ENCODE measurements at places on chromosomes 6 and 20.

DNA sequence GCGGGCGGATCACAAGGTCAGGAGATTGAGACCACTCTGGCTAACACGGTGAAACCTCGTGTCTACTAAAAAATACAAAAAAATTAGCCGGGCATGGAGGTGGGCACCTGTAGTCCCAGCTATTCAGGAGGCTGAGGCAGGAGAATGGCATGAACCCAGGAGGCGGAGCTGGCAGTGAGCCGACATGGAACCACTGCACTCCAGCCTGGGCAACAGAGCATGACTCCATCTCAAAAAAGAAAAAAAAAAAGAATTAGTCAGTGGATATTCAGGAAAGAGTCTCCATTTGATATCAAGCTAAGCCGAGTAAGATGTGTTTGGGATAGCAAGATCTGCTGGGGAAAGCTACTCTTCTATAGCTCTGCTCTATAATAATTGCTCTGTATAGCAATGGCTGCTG is 41.0 kb downstream of the MOCS1 start:
- DNase-seq, result no peak

DNA sequence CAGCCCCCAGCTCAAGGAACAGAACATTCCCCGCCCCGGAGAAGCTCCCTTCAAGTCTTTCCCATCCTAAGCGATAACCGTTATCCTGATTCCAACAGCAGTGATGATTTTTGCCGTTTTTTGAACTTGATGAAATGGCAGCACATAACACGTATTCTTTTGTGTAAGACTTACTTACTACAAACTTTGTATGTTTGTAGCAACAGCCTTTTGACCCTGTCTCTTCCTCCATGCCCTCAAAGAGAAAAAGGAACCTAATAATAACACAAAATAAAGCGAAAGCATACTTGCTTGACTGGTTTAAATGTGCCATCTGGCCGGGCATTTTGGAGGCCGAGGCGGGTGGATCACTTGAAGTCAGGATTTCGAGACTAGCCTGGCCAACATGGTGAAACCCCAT is 26.4 kb upstream of the SLC9A8 start:
- no peak for DNase-seq

GRCh38 chr6:28922821-28923317 is 916 bp downstream of the TRIM27 start:
- peak; percentile 39 for DNase-seq

- DNase-seq, result no peak
Measured at GRCh38 chr6:87753131-87753685, 51.2 kb upstream of the AKIRIN2 start.

DNA sequence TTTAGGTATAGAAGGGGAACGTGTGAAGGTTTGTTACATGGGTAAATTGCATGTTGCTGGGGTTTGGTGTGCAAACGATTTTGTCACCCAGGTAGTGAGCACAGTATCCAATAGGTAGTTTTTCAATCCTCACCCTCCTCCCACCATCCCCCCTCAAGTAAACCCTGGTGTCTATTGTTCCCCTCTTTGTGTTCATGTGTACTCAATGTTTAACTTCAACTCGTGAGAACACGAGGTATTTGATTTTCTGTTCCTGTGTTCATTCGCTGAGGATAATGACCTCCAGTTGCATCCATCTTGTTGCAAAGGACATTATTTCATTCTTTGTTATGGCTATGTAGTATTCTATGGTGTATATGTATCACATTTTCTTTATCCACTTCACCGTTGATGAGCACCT is 11.6 kb upstream of the VNN1 start:
- no peak for DNase-seq

DNA sequence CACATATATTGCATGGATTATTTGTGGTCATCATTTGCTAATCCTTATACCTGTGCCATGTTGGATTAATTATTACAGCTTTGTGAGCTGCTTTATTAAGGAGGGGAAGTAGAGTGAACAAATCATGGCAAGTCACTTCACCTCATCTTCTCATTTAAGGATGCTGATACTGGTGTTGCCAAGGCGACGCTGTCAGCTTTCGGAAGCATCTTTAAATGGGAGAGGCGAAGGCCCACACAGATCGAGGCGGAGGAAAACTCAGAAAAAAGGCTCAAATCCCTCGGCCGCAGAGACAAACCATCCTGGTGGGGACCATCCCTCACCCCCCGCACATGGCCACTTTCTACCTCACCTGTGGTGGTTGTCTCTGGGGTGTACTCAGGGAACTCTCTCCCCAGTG is 34.8 kb downstream of the FAM110A start:
- DNase-seq, result no peak

- DNase-seq, result no peak
Measured at GRCh38 chr6:158158123-158158522, 9.9 kb downstream of the SERAC1 start.

DNA sequence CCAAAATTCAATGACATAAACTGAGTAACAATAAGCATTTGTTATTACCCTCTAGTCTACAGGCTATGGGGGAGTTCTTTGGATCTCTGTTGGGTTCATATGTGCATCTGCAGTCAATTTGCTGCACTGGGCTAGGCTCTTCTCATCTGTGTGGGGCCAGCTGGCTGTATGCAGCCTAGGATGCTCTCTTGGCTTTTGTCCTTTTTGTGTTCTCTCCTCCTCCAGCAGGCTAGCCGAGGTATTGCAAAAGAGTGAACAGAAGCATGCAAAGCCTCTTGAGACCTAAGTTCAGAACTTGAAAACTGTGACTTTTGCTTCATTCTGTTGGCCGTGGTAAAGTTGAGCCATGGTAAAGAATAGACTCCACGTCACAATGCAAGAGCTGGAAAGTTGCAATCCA is 62.8 kb upstream of the FOXO3 start:
- peak; percentile 13 for DNase-seq

All from NCI-H2171 (cell line).